ENCODE measurements at places on chromosomes 7 and 10.

DNA sequence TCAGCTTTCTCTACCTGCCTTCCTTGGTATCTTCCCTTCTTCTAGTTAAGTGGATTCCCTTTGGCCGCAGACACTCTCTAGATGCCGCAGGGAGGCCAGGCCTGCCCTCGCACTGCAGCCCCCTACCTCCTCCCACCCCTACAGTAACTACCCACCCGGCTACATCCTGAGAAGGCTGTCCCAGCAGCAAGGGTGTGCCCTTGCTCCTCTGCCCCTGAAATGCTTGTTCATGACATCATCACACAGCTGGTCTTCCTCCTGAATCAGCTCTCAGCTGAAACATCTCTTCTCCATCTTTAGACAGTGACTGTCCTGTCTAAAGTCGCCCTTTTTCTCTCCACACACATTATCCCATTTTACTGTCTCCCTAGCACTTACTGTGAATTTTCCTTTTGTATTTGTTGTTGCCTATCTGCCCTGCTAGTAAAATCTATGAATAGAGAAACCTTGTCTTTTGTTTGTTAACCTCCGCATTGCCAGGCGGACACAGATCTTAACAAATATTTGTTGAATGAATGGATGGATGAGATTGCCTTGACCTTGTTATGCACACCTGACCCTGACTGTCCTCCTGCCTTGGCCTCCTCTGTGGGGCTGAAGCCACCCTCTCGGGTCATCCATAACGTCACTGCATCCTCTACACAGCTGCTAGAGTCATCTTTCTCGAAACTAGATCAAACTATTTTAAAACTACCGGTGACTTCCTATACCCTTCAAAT is 108.9 kb upstream of the GATA3 start:
- DNase-seq, result no peak

DNA sequence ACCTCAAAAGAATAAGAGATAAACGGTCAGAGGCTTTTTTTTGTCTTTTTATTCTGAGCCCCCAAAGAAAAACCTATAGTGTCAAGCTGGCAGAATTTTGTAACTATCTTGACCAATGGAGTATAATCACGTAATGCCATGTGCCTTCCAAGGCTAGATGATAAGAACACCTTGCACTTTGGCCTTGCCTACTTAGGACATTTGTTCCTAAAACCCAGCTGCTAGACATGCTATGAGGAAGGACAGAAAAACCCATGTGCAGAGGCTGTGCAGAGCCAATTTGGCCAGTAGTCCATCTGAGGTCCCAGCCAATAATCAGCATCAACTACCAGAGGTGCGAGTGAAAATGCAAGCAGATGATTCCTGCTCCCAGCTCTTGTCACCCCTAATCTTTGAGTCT is 69.9 kb downstream of the EPDR1 start:
- DNase-seq, result no peak

- DNase-seq, result no peak
These were observed 9.3 kb downstream of the MKLN1 start for GRCh38 chr7:131336956-131337355.

GRCh38 chr7:39589323-39590111 is 23.3 kb downstream of the YAE1 start:
- peak; percentile 4 for DNase-seq

- no peak for DNase-seq
These were observed 214.7 kb downstream of the CELF2 start for GRCh38 chr10:11232222-11232961.

GRCh38 chr10:115818012-115818411 is 455.0 kb downstream of the GFRA1 start:
- no peak for DNase-seq

DNA sequence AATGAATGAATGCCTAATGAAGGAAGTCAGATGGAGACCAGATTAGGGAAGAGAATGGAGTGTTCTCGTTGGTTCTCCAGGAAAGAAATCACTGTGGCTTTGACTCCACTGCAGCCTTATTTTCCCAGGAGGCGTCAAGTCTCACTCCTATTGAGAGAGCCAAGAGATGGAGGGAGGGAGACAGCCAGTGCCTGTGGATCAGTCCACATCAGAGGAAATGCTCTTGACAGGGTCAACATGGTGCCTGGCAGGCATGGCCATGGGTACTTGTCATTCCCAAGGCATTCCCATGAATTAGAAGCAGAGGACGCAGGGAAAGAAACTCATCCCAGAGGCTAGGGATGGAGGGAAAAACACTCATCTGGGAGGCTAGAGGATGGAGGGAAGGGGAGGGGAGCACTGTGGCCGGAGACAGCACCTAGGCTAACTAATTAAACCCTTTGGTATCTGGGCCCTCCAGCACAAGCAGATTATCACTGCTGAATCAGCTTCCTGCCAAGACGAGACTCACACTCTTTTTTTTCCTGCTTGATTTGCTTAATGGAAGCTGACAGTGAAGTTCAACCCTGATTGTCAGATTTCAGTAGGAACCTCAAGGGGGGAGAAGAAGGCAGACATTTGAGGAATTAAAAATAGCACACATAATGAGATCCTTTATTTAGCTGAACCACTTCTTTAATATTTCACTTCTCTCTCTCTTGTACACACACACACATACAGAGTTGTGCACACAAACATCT is 1233.2 kb upstream of the AUTS2 start:
- DNase-seq, result no peak

DNA sequence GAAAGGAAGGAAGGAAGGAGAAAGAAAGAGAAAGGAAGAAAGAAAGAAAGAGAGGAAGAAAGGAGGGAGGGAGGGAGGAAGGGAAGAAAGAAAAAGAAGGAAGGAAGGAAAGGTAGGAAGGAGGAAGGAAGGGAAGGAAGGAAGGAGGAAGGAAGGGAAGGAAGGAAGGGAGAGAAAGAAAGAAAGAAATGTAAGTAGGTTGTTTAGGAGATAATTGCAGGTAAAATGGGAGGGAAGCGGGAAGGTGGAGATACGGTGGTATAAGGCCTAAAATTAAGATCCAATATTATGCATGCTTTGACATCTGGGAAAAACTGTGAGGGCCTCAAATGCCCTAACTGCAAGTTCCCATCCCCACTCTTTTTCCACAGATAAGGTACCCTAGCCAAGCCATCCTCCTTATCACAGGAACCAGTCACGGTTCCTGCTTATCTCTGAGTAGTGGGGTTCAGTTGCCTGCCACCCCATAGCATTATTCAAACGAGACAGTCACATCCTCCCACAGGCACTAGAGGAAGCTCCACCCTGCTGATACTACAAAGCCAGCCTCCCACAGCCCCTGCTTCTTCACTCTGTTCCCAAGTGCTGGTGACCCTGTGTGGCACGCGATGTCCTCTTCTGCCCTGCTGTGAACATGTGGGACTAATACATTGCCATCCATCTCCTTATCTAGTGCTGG is 28.7 kb downstream of the ST8SIA6 start:
- DNase-seq, result no peak
